Kidney glomerular epithelial cell (primary cell): ENCODE measurements at places on chromosomes 7 and 10.

DNA sequence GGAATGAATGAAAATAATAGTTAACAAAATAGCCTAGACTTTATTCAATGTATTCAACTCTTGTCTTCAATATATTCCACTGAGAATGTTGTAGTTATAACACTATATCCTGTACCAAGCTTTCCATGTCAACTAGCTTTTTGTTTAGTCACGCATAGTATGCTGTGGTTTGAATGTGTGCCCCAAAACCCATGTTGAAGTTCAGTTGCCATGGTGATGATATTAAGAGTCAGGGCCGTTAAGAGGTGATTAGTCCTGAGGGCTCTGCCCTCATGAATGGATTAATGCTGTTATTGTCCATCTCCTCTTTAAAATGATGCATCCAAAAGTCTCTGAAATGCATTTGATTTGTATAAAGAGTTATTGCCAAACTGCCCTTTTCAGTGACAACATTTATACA, 887.6 kb downstream of the NRG3 start:
- no peak for DNase-seq

DNA sequence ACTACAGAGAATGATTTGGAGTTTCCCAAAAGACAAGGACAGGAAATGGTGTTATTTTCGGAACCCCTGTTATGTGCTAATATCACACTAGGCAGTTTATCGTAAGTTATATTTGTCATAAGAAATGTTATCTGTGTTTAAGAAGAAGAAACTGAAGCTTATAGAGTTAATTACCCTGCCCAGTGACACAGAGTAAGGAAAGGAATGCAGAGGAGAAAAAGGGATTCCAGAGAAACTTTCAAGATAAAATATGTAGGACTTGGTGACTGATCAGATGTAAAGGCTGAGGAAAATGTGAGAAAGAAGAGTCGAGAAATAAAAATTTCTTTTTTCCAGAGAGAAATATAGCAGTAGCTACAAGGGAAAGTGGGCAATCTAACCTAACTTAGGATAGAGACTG, 63.5 kb upstream of the ZNF746 start:
- DNase-seq = no peak

DNA sequence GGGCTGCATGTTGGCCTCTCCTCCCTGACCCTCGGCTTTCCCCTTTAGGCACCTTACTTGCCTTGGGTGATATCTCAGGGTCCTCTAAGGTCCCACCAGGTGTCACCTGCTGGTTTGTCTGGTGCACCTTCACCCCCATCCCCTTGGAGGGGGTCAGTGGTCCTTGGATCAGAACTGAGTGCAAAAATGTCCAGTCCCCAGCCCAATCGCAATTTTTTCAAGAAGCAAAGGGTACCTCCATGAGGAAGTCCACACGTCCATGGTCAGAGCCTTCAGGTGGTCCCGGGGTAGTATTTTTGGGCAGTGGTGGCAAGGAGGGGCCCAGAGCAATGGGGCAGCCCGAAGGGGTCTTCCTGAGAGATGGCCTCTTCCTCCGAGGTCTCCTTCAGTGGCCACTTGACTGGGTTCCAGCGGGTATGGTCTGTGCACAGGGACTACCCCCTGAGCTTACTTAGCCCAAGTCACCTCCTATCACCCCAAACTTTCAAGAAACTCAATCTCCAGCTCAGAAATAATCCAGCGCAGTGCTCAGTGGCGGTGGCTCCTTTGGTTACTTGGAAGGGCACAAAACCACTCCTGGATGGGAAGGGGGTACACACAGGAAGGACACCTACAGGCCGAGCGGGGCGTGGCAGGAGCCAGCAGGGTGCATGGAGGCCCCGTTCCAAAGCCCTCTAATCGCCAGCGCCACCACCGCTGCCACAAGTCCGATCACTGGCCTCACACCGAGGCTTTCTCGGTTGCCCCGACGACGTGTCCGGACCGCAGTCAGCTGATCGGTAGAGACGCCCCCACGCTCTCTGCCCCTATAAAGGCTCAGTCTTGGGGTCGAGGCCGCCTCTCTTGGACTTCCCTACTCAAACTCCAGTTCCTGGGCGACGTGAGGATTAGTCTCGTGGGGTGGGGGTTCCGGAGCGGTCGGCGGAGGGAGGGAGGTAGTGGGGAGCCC, 4.5 kb downstream of the SAP25 start:
- no peak for DNase-seq

GRCh38 chr10:22477334-22478287, 132.3 kb downstream of the SPAG6 start:
- no peak for DNase-seq

GRCh38 chr7:37225285-37225969, 223.2 kb downstream of the ELMO1 start:
- no peak for DNase-seq

- DNase-seq = no peak
These were observed 40.0 kb downstream of the FIGNL1 start for GRCh38 chr7:50409856-50410745.

- DNase-seq = no peak
These were observed 38.3 kb upstream of the TUBB8 start for GRCh38 chr10:87177-88080.

- DNase-seq = no peak
These were observed 34.0 kb downstream of the MAD1L1 start for GRCh38 chr7:2198760-2199159.
